CD4-positive, alpha-beta T cell (primary cell): ENCODE measurements at places on chromosomes 4 and X.

DNA sequence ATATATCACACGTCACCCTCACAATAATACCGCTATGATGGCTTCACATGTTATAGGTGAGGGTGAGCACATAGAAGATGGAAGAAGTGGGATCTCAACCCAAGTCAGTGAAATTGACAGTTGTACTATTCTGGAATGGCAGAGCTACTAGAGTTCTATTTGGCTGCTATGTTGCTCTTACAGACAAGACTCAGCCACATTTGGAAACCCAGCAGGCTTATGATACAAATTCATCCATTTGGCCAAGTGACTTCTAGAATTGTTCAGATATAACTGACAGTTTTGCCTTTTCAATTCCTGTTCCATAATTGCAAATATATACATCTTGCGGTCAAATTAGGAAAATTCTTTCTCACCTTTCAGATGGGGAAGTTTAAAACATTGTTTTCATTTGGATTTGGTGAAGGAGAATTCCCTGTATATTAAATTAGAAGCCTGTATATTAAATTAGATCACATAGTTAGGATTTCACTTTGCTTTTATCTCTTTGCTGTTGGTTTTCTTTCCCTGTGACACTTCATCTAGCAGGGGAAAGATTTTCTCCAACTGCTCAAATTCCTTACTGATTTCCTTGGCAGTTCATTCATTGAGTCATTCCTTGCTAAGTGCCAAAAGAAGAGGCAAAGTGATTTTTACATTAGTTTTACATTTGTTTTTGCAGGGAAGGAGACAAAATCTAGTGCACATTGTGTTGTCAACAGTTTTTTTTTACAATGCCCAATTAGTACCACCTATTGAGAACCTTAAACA lies 120.6 kb upstream of the TBC1D9 start:
- no peak for DNase-seq

GRCh38 chr4:116386856-116387255 lies 698.5 kb downstream of the TRAM1L1 start:
- DNase-seq: no peak

- DNase-seq: no peak
Observed at GRCh38 chr4:10299601-10300000, 157.6 kb downstream of the ZNF518B start.

DNA sequence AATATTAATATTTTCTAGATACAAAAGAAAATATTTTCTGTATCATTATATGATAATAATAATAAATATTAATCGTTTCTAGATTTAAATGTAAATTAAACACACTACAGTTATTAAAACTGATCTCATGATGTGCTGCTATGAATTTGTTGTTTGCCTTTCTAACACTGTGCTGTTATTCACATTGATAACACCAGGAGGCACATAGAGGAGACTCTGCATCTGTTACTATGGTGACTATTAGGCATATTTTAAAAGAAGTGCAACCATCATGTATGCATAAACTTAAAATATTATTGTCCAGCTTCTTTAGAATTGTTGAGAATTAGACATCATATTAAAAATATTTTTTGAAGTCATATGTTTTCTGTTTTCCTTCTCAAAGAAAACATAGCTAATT lies 11.8 kb upstream of the PDGFC start:
- DNase-seq: no peak

GRCh38 chrX:134982748-134983147 lies 8.0 kb upstream of the SMIM10 start:
- DNase-seq: no peak

GRCh38 chr4:86720508-86721068 lies 126.5 kb downstream of the PTPN13 start:
- DNase-seq: no peak

DNA sequence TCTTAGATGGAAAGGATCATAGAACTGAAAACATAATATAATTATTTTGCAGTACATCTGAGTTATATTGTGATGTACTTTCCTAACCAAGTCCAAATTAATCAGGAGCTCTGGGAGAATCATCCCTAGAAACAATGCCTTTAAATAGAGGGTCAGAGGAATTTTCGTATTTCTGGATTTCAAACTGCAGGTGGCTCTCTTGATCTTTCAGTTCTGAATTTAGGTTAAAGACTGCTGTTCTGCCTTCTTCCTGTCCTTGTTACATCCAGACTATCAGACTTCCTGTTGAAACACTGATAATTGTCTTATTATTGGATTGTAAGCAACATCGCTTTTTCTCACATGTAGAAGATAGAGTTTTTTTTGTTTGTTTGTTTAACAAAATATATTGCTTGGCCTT lies 142.7 kb downstream of the RPA4 start:
- DNase-seq: no peak

DNA sequence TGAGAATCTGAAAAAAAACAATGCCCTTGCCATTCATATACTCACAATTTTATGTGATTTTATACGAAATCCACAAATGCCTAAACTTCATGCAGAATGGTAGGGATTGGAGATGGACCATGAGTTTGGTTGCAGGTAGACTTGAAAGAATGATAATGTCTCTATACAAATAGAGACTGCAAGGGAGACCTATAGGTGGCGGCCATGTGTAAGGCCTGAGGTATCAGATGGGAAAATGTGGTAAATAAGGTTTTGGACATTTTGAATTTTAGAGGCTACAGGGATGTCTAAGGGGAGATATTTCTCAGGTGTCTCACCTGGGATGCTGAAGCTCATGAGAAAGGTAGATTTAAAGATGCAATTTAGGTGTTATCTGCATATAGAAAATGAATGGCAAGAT lies 78.0 kb downstream of the GABRB1 start:
- DNase-seq: no peak

DNA sequence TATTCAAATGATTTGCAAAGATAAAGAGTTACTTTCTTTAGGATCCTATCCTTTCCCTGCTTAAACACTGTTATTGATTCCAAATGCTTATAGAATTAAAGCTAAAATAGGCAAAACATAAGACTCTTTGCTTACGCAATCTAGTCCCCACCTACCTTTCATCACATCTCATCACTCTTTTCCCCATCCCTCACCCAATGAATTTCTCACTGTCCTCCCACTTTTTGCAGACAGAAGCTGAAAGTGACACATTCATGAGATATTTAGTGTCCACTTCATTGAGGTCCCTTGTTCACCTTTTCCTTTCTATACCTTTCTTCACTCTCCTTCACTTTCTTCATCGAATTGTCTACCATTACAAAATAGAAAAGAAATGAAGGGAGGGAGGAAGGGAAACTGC lies 424 bp downstream of the SATL1 start:
- no peak for DNase-seq

GRCh38 chrX:151825925-151826485 lies 86.7 kb upstream of the MAGEA4 start:
- no peak for DNase-seq

DNA sequence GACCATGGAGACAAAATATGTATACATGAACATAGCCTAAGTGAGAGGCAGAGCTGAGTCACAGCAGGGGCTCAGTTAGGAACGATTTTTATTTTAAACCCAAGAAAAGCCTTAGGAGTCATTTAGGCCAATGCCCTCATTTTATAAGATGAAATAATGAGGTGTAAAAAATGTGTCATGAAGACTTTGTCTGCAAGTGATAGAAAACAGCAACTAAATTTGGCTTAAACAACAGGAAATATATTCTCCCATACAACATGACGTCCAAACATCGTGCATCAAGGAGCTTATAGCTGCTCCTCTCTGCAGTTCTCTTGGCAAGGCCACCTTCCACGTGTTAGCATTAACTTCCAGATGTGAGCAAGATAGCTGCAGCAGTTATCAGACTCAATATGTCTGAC lies 16.8 kb downstream of the SCFD2 start:
- DNase-seq: no peak

- DNase-seq: no peak
Observed at GRCh38 chrX:137651647-137652046, 85.7 kb downstream of the ZIC3 start.

- DNase-seq: no peak
Observed at GRCh38 chr4:126916049-126916625, 716.6 kb upstream of the INTU start.
